ENCODE measurements at places on chromosomes 1 and 21.

DNA sequence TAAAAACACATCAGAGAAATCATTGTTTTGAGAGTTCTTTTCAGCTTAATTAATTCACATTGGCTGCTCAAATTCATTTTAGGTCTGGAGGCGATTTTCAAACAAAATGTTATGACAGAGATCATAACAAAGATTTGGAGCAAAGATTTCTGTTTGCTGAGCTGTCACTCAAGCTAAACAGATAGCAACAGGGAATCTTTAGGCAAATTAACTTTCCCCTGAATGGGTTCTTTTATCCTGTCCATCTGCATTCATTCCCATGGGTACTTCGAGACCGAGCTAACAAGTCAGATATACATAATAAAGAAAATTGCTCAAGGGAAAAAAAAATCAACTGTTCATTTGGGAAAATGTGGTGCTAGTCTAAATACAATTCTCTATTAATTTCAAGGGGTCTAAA lies 30.2 kb upstream of the CA6 start:
- DNase-seq = no peak

DNA sequence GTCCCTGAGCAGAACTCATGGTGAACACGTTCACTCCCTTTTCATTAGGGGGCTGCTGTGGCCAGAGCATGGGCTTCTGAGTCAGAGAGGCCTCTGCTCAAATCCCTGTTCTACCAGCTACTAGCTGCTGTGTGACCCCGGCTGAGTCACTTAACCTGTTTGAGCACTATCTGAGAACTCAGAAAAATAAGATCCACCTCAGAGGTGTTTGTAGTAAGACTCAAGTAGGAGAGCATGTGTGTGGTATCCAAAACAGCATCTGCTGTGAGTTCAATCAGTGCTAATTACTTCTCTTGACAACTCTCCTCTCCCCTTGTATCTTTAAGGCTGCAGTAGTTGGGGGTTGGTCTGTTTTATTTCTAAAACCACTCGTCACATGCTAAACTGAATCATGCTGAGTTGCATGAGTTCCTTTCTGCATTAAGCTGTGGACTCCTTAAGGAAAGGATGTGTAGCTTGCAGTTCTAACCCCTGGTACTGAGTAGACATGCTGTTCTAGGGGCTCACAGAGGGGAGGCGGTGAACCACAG lies 39.7 kb upstream of the JUN start:
- DNase-seq = no peak

DNA sequence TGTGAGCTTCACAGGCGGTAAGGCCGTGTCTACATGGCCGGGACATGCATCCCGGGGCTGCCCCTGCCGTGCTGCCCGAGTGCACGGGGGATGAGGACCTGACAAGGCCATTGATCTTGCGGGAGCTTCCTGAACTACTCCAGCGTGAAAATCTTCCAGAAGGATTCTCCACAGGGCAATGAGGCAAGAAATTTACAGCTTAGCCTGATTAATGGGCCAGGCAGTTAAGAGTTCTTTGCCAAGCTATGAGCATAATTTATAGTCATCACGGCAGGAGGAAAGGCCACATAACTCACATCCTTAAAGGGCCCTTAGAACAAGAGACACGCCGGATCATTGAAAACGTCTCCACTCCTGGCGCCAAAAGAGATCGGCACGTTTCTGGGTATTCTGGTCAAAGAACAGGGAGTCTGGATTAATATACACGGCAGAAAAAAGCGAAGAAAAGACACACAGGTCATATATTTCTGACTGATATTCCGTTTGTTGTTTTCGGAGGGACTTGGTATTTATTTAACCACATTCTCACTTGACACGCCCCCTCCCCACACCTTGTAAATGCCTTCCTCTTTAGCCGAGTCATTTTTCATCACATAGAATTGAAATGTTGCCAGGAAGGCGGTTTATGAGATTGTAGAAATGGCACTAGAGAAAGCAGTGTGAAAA lies 180.5 kb downstream of the DYRK1A start:
- no peak for DNase-seq

DNA sequence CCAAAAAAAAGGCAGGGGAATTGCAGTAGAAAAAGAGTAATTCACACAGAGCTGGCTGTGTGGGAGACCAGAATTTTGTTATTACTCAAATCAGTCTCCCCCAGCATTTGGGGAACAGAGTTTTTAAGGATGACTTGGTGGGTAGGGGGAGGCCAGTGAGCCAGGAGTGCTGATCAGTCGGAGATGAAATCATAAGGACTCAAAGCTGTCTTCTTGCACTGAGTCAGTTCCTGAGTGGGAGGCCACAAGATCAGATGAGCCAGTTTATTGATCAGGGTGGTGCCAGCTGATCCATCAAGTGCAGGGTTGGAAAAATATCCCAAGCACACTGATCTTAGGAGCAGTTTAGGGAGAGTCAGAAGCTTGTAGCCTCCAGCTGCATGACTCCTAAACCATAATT lies 23.7 kb upstream of the EDARADD start:
- no peak for DNase-seq

GRCh38 chr1:40977716-40978115 lies 1.8 kb upstream of the CTPS1 start:
- no peak for DNase-seq

All from NCI-H510A (cell line).